ENCODE measurements at places on chromosomes 6 and 20. TPM values are rescaled to one million over a fixed set of nuclear protein-coding genes. Genes with fewer than 3 reads are reported as not detected.

DNA sequence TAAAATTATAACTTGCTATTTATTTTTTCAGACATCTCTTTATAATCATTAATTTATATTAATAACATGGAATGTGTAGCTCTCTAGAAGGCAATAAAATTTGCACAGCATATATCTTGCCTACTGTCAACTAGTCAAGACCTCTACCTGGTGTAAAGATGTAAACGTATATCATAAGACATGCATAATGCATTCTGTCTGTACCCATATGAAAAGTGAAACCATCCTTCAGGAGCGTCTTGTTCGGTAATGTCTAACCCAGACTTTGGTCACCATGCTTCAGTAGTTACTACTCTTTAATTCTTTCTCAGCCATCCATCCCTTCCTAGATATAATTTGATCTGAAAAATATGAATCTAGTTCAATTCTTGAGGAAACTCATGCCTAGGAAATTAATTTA lies 21.0 kb downstream of the CEP43 start:
- peaks cover 3% of the 10 kb centered on the region for H3K4me1 ChIP-seq
- H3K27me3 ChIP-seq = no peaks in the 10 kb centered on the region
- peaks cover 20% of the 10 kb centered on the region for H3K36me3 ChIP-seq
- H3K27ac ChIP-seq = no peak overlapping the region

DEFB112 gene
- total RNA-seq = not detected

PGC gene
- total RNA-seq = not detected

- no peak for DNase-seq
- no peaks in the 10 kb centered on the region for H3K27me3 ChIP-seq
- no peaks in the 10 kb centered on the region for H3K4me1 ChIP-seq
Measured at GRCh38 chr6:154289818-154290508, 66.6 kb downstream of the IPCEF1 start.

- DNase-seq = no peak
- H3K4me3 ChIP-seq = no peak overlapping the region
- H3K27me3 ChIP-seq = no peaks in the 10 kb centered on the region
- no peaks in the 10 kb centered on the region for H3K36me3 ChIP-seq
- H3K4me1 ChIP-seq = no peaks in the 10 kb centered on the region
Measured at GRCh38 chr6:4164117-4164442, 28.7 kb upstream of the ECI2 start.

DNA sequence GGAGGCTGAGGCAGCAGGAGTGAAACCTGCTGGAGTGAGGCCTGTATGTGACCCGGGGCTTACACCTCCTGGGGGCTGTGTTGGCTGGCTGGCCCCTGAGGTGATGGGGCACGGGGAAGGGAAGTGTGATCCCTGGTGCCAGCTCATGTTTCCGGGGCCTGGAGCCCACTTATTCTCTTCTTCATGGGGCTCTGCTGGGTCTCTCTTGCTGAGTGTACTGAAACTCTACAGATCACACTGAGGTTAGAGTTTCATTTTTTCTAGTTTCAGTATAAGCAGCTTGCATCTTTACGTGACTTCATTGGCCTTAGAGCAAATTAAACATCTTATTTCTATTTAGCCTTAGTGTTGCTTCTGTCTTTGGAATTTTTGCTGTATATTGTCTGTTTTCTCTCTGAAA lies 96.2 kb downstream of the ANKS1A start:
- no peak for DNase-seq
- H3K4me3 ChIP-seq = no peak overlapping the region
- no peaks in the 10 kb centered on the region for H3K4me1 ChIP-seq

DNA sequence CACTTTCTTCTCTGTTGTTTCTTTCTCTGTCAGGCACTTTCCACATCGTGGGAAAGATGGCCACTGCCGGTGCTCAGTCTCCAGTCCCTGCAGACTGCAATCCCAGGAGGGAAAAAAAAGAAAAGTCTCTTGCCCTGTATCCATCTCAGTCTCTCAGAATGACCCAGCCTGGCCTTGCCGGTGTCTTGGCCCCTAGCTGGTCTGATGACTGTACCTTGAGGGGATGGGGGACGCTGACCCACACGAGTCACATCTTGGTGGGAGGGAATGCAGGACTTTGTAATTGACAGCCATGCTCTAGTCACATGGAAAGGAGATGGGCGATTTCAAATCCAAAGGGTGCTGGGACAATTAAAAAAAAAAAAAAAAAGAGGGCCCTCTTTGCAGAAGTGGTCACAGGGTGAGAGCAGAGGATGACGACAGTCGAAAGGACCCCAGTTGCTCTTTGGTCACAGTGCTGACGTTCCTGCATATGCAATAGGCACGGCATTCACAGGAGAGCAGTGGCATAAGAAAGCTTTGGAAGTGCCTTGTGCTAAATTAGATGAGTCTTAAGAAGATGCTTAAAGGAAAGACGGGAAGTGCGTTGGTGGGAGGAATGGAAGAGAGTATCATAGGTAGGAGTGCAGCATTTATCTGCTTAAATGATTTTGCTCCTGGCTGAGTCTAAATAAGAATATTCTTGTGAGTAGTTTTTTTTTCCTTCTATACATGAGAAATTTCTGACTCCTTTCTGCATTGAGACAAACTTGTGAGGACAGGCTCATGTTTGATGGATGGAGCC lies 63.9 kb upstream of the AKAP12 start:
- no peak overlapping the region for H3K27ac ChIP-seq
- H3K27me3 ChIP-seq = peaks cover 31% of the 10 kb centered on the region
- H3K4me1 ChIP-seq = no peaks in the 10 kb centered on the region

DNA sequence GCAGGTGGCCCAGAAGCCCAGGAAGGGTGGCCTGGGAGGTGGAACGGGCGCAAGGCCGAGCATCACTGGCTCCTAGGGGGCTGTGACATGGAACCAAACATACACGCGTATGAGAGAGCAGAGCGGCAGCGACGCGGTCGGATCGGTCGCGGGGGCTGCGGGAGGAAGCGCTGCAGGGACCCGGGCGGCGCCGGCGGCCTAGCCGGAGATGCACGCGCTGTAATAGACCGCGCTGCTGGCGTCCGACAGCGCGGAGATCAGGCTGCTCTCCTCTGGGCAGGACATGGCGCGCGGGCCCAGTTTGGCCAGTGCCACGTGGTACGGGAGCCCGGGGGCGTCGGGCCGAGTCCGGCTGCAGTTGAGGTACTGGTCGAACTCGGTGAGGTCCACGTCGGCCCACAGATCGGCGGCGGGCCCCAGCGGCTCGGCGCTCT lies 1.5 kb downstream of the SOX18 start:
- H3K27me3 ChIP-seq = peaks cover 55% of the 10 kb centered on the region
- DNase-seq = no peak
- no peak overlapping the region for H3K4me3 ChIP-seq
- H3K27ac ChIP-seq = no peak overlapping the region
- peaks cover 15% of the 10 kb centered on the region for H3K4me1 ChIP-seq

- DNase-seq = peak; percentile 91
- no peaks in the 10 kb centered on the region for H3K27me3 ChIP-seq
- peaks cover 17% of the 10 kb centered on the region for H3K36me3 ChIP-seq
- H3K4me3 ChIP-seq = peak overlapping the region; percentile 80
- H3K27ac ChIP-seq = peak overlapping the region; percentile 100
Measured at GRCh38 chr20:32535953-32536823, 48.9 kb downstream of the NOL4L start.
